ENCODE measurements at places on chromosomes 16 and 17. TPM values are rescaled to one million over a fixed set of nuclear protein-coding genes. Genes with fewer than 3 reads are reported as not detected.

DNA sequence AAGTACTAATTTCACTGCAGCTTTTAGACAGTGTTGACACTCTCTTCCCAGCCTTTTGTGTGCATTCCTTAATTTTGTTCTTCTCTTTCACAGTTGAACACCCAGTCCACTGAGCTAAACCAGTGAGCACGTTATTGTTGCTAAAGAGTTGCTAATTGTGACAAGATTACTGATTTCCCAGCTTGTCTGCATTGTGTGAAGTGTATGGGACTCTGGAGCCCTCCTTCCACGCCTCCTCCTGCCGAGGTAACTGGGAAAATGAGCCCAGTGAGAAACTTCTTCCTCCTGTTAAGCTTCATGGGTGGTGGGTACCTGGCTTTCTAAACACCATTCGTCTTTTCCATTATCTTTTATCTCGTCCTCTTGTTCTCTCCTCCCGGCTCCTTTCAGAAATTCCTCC lies 29.8 kb upstream of the DNAH17 start:
- peak; percentile 51 for DNase-seq
- peak overlapping the region; percentile 34 for H3K27ac ChIP-seq
- H3K4me3 ChIP-seq, result no peak overlapping the region
- H3K4me1 ChIP-seq, result peaks cover 11% of the 10 kb centered on the region
- H3K36me3 ChIP-seq, result no peaks in the 10 kb centered on the region

- H3K36me3 ChIP-seq, result no peaks in the 10 kb centered on the region
- H3K4me1 ChIP-seq, result no peaks in the 10 kb centered on the region
- no peaks in the 10 kb centered on the region for H3K27me3 ChIP-seq
- no peak overlapping the region for H3K27ac ChIP-seq
- H3K4me3 ChIP-seq, result no peak overlapping the region
These were observed 4.0 kb downstream of the BECN1 start for GRCh38 chr17:42819939-42820535.

The C16orf96 gene
- total RNA-seq, result 0.99 TPM

- H3K4me3 ChIP-seq, result peak overlapping the region; percentile 97
- H3K36me3 ChIP-seq, result no peaks in the 10 kb centered on the region
- peak overlapping the region; percentile 83 for H3K27ac ChIP-seq
- peak; percentile 78 for DNase-seq
These were observed 232.8 kb downstream of the SEC14L1 start for GRCh38 chr17:77373299-77374169.

DNA sequence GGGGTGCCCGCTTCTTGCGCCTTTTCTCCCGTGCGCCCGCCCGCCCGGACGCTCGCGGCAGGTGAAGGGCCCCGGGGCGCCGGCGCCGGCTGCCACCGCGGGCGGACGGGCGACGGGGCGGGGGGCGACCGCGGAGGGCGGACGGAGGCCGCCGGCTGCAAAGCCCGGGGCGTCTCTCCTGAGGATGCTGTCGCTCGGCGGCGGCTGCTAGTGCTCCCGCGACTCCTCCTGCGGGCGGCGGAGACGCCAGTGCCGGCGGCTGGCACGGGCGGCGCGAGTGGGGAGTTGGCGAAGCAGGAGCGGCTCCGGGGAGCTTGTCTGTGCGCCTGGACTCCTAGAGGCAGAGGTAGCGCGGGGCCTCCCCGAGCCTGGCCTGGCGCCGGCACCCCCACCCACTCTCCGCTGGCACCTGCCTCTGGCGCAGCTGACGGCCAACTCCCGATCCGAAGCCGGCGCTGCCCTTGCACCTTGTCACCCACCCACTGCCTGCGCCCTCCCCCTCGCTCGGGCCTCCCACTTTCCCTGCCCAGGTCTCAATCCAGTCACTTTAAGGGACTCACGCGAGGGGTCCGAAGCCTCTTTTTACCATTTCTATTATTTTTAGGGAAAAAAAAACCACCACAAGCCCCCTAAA lies at the start of gene FAM20A:
TSS of gene FAM20A (minus strand) at position 437 of the 634 bp plus-strand sequence. CDS start 701 bp downstream, outside the sequence.
- H3K4me3 ChIP-seq, result peak within 1 kb of the TSS; percentile 62
- peak; percentile 59 for DNase-seq
- peaks cover 58% of the 10 kb centered on the region for H3K27me3 ChIP-seq

The ALDH3A2 gene
- total RNA-seq, result 138 TPM

The SMG6 gene
- total RNA-seq, result 19.0 TPM

The TM4SF5 gene
- not detected for total RNA-seq

- H3K4me3 ChIP-seq, result no peak overlapping the region
- no peak for DNase-seq
- H3K27me3 ChIP-seq, result no peaks in the 10 kb centered on the region
- no peaks in the 10 kb centered on the region for H3K36me3 ChIP-seq
- no peak overlapping the region for H3K27ac ChIP-seq
These were observed 8.2 kb downstream of the CAPN15 start for GRCh38 chr16:535446-536405.
